Psoas muscle (tissue), 8 donors: ENCODE measurements at places on chromosomes 3 and 15.

DNA sequence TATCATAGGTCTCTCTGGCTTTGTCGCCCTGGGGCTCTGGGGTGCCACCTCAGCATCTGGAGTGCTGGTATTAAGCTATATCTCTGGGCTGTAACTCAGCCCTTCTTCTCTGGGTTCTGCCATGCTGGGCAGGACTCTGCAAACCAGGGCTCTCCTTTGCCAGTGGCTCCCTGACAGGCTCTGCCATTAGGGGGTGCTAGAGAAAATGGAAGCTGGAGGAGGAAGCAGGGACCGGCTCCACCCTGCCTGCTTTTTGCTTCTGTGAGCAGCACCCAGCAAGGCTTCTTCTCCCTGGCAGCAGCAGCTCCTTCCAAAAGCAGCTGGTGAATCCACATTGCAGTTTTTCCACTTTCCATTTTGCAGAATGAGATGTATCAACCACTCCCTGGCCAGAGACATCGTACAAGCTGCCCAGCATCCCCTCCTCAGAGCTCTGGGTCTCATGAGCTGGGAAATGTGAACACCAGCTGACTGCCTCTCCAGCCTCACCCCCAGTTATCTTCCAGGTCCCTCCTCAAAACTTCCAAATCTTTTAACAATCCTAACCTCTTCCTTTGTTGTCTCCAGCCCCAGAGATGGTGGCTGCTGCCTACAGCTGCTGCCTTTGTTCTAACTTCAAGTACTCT, 165.0 kb downstream of the ABHD5 start:
- no peak for DNase-seq

GRCh38 chr3:128084675-128085021, 32.4 kb downstream of the SEC61A1 start:
- no peak for DNase-seq

DNA sequence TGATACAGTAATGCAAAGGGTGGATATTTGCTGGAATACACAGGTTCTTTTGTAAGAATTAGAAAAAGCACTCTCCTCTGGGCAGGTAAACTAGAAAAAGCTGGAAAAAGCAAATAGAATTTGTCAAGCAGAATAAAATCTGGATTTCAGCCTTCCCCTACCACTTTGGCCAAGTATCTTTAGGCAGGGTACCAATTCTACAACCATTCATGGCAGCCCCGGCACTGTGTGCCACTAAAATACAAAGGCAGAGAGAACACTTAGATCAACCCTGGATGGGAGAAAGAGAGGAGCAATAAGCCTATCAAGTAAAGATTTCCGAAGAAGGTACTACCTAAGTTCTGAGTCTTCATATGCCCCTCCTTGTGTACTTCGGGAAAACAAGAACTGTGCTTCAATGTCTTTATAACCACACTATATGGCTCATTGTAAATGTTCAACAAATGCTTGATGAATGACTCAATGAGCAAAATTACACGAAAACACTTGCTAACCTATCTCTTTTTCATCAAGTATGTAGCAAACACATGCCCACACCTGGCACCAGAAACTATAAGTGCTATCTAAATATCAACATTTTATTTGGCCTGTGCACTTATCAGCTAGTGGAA, 20.8 kb downstream of the STAG1 start:
- DNase-seq: no peak

GRCh38 chr15:95416576-95416975, 913.9 kb upstream of the NR2F2 start:
- no peak for DNase-seq

GRCh38 chr3:43512754-43513404, 108.9 kb downstream of the ANO10 start:
- no peak for DNase-seq

DNA sequence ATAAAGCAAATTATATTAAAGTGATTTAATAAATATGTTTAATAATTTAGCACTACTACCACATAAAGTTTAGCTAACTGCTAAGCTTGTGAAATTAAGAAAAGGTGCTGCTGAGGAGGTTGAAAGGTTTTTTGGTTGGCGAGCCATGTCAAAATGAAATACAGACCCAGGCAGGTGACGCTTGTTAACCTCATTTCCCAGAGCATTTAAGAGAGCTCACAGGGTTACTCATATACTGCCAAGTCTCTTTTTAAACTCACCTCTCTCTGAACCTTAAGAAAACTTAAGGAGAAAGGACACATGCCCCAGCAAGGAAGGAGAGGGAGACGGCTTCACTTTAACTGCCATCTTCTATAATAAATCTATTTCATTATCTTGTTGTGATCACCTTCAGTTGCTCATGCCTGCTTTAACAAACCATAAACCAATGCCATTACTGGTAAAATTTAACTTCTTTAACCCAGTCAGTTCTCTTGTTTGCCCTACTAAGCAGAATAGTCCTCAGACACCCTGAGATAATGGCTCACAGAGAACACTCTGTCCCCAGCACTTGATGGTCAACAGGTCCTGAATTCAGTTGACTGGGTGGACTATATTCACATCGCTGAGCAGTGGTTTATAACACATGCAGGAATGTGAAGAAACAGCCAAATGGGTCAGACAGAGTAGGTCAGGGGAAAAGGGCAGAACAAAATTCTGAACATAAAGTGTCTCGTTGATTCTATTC, 540.1 kb downstream of the UNC13C start:
- DNase-seq: no peak

DNA sequence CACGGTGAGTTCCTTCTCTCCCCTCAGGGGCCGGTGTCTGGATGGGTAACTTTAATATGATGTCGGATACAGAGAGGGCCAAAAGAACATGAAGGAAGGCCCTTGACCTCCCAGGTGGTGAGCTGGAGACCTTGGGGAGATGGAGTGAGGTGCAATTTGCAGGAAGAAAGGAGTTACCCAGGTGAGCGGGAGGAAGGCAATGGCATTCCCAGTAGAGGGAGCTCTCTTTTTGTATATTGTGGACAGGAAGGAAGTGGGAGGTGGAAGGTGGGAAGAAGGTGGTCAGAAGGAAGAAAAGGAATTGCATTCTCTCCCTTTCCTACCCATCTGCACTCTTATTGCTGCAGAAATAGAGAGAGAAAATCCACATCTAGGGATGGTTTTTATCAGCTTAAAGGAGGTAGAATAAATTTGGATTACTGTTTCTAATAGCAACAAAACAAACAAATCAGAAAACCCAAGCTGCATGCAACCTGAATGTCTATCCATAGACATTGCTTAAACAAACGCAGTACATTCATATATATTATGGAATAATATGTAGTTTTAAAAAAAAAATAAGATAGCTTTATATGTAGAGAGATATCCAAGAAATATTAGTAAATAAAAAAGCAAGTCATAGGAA, 169.0 kb upstream of the TSC22D2 start:
- DNase-seq: no peak

DNA sequence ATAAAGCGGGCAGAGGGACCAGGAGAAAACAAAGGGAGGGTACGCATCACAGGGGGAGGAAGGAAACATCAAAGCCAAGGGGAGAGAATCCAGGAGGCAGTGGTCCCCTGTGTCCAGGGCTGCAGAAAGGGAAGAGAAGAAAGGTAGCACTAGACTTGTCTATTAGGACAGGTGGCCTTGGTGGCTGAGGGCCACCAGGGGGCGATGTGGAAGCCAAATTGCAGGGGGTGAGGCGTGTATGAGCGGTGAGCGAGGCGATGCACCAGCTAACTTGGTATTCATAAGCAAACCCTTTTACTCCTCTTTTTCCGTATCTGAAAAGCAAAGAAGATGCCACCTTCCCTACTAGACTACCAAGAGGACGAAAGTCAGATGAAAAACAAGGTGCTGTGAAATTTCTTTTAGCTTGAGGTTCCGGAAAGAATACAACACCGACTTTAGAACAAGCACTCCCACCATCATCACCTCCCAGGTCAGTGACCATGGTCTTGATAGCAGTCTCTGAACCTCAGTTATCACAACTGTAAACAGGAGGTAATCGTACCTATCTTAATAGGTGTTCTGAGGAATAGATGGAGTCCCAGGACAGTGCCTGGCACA, 654.4 kb upstream of the ADAMTS9 start:
- DNase-seq: peak; percentile 19

GRCh38 chr3:105829871-105830622, 38.8 kb downstream of the CBLB start:
- no peak for DNase-seq

DNA sequence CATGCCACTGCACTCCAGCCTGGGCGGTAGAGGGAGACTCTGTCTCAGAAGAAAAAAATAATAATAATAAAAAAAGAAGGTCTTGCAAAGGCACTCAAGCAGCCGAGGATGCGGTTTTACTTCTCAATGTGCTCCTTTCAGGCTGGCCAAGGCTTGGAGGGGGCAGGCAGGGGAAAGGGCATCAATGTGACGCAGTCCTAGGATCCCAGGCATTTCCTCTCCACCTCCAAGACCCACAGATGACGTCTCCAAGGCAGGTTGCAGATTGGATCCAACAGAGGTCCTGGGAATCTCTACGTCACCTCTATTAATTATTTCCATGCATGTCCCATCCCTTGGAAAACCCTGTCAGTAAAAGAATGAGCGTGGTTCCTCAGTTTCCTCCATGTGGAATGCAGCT, 56.2 kb downstream of the FAM43A start:
- no peak for DNase-seq

GRCh38 chr3:93855401-93855800, 118.3 kb downstream of the PROS1 start:
- no peak for DNase-seq

DNA sequence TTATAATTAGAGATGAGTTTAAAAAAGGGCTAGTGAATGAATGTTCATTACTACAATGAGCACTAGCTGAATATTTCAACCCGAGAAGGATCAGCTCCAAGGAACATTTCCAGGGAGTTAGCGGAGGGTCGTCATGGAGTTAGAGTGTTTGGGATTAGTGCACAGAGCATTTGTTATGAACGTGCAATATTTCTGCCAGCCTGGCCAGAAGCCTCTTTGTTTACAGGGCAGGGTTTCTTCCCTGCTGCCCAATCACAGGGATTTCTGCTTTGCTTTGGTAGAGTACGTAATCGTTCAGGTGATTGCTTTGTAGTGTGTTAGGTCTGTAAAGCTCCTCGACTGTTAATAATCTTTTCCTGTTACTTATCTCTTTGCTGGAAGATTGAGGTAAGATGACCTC, 5.9 kb downstream of the CGNL1 start:
- no peak for DNase-seq

- peak; percentile 88 for DNase-seq
These were observed 98.0 kb upstream of the TNFAIP8L3 start for GRCh38 chr15:51192521-51193280.

- DNase-seq: no peak
These were observed 145.1 kb downstream of the SEMA6D start for GRCh38 chr15:47862402-47862801.

GRCh38 chr3:10890665-10891064, 74.6 kb downstream of the SLC6A11 start:
- no peak for DNase-seq

- DNase-seq: no peak
These were observed 52.4 kb upstream of the RGMA start for GRCh38 chr15:93141371-93141794.
